ENCODE measurements at places on chromosomes 12 and 14. TPM values are rescaled to one million over a fixed set of nuclear protein-coding genes. Genes with fewer than 3 reads are reported as not detected.

The CLEC7A gene
- total RNA-seq, result 0.87 TPM

The BCL2L14 gene
- total RNA-seq, result not detected

The TARBP2 gene
- 46.4 TPM for total RNA-seq

The FITM1 gene
- not detected for total RNA-seq

The SLC6A15 gene
- 23.4 TPM for total RNA-seq

The KRT74 gene
- not detected for total RNA-seq

The CCDC38 gene
- total RNA-seq, result not detected

The STRN3 gene
- total RNA-seq, result 15.2 TPM

DNA sequence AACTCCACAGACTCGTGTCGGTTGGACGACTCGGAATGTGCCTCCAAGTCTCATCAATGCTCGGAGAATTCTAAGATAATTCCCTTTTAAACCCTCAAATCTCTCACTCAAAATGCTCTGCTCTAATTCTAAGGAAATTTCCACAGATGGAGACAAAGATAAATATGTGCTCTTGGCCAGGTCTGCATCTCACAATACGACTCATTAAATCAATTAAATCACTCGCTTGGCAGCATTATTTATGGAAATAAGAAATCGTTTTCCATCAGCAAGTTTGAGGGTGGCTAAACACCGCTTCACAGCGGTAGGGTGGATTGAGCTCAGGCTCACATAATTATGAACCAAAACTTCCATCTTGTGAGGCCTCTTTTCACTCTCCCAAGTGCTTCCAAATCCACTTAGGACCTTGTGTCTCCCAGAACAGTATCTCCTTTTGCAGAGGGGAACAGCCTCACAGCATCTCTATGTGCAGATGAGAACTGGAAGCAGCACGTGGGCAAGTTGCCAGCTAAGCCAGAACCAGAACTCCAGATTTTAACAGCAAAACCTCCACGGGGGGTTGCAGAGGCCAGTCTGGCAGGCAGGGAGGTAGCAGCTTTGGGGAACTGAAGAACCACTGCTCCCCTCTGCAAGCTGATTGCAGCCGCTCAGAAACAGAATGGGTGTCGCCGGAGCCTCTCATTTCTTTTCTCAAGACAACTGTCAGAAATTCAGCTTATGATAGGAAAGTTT is 43.8 kb downstream of the RIMBP2 start:
- no peak for DNase-seq

- DNase-seq, result no peak
Measured at GRCh38 chr12:120696626-120697025, 9.7 kb downstream of the MLEC start.

GRCh38 chr14:51157012-51157411 is 62.1 kb upstream of the TRIM9 start:
- no peak for DNase-seq

- no peak for DNase-seq
Measured at GRCh38 chr14:56731187-56731586, 79.1 kb downstream of the OTX2 start.

DNA sequence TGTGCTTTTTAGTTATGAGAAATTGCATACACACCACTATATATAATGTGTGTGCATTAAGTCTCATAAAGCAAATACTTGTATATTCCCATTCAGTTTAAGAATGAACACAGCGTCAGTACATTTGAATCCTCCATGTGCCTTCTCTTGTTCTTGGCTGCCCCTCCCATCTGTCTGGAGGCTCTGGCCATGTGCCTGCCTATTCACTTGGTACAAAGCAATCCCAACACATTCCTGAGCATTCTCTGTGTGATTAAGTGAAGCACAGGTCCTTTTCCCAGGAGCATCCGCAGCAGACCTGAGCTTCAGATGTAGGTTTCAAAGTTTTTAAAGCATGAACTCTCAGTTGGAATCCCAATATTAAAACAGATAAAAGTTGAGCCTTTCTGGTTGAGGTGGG is 58.7 kb downstream of the POLR3B start:
- no peak for DNase-seq

GRCh38 chr12:96323906-96324305 is 76.3 kb downstream of the CDK17 start:
- no peak for DNase-seq

DNA sequence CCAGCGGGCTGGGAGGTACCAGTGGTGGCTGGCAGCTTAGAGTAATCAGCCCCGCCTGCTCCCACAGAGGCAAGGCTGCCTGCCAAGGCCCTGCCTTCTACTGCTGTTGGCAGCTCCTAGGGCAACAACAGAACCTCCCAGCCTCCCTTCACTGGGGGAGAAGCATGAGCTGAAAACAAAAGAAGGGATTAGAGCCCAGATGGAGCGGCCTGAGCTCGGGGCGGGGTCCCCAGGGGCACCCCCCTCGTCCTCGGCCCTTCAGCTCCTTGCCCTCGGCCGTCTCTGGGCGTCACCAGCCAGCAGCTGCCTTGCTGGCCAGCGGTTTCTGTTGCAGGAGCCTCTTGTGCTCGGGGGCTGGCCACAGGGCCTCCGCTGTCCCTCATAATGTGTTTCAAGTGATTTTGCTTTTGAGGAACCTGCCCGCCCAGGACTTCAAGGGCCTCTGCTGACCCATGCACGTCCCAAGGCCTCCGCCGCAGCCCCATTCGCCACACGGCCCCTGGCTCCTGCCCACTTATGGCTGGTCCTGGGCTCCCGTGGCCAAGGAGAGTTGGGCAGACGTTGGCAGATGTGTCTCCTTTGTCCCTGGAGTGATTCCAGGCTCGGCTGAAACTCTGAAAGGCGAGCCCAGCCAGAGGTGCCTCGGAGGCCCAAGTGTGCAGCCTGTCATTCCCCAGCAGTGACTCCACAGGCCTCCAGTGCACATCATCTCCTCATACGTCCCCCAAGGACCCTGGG is 49.7 kb downstream of the PSMA6 start:
- DNase-seq, result peak; percentile 97

- no peak for DNase-seq
Measured at GRCh38 chr12:128137140-128137539, 129.8 kb upstream of the TMEM132C start.

DNA sequence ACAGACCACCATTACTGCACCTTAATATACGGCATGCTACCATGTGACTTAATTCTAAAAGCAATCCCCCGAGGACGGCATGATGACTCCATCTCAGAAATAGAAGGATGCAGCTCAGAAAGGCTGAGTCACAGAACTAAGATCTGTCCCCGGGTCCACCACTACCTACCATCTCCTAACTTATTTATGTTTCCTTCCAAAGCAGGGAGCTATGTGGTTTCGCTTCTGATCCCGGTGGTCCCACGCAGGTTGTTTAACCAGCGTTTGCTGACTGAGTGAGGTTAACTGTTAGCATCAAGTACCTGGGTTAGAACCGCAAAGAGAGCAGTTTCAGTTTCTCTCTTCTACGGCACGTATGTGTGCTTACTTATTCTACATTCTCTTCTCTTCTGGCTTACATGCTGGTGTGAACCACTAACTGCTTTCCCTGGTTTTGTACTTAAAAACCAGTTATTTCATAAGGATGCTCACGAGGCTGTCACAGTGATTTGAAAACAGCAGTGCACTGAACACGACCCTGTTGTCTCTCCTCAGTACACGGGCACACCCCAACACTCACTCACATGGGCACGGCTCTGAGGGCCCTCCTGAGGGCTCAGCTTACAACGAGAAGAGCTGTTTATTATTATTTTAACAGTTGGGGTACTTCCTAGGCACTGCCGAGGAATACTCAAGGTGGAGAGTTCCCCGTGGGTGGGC is 66.7 kb downstream of the CCDC88C start:
- DNase-seq, result no peak

GRCh38 chr14:52730709-52731111 is 744 bp downstream of the STYX start:
- no peak for DNase-seq
